T-helper 9 cell (primary cell): ENCODE measurements at places on chromosomes 5 and 9.

DNA sequence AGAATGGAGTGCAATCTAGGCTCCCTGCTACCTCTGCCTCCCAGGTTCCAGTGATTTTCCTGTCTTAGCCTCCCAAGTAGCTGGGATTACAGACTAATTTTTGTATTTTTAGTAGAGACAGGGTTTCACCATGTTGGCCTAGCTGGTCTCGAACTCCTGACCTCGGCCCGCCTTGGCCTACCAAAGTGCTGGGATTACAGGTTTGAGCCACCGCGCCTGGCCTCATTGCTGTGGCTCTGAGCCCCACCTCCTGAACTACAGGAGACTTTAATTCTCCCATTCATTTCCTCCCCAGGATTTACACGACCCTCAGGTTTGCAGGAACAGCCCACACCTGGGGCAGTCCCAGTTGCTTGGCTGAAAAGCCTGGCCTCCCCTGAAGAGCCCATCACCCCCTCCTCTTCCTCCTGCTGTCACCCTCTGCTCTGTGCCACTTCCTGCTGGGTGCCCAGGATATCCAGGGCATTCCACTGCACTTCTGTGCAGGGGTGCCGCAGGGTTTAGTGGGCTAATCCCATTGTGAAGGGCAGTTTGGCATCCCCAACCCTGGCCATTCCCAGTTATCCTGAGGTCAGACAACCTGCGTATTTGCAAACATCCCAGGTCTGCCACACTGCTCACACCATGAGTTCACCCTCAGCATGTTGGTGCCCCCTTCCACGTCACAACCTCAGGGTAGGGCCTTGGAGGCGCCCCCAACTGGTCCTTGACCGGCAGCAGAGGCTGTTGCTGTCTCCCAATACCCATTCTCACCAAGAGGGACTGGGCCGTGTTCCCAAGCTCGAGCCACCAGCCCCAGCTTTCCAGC lies 265.0 kb upstream of the IRX4 start:
- DNase-seq: no peak

- DNase-seq: no peak
These were observed 81.4 kb downstream of the C9orf152 start for GRCh38 chr9:110126499-110126941.

DNA sequence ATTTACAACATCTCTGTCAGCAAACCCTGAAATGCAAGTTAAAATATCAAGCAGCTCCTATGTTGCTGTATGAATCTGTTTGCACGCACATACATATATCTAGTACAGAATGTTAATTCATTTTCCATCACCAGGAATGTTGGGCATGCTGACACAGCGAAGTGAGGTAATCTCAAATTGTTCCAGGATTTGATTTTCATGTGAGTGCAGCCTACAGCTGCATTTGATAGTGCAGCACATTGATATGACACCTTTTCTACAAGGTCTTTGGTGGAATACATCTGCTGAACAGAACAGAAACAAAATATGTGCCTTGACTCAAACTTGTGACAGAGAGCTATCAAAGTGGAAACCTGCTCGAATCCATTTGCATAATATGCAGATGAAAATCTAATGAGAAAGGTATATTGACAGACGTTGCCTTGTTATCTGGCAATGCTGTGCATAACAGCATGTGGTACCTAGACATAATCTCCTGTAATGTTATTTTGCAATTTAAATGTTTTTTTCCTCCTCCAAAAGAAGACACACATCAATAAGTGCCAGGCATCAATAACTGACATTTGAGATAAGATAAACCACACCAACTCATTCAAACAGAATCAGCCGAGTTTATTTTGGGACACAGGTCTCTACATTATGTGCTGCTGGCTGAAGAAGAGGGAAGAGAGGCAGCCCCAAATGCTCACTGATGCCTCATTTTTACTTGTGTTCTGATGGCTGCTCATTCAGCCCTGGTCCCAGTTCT lies 512.2 kb downstream of the ZNF608 start:
- DNase-seq: no peak

- no peak for DNase-seq
These were observed 16.0 kb upstream of the PTPDC1 start for GRCh38 chr9:94068257-94068656.

DNA sequence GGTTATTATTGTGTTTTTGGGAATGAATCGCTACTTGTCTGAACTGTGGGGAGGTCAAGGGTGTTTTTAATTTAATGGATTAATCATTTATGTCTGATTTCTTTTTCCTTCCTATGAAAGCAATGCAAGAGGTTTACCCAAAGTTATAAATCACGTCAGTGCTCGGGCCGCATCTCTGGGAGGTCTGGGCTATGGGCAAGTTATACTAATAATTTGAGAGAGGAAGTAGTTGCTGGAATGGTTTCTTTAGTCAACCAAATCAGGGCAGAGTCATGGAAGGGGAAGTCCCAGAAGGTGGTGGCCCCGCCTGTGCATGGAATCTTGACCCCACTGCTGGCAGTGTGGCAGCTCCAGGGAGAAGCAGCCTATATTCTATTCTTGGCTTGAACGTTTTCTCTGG lies 180.2 kb downstream of the HSPA4 start:
- no peak for DNase-seq

GRCh38 chr5:44821164-44821563 lies 12.4 kb downstream of the MRPS30 start:
- no peak for DNase-seq

DNA sequence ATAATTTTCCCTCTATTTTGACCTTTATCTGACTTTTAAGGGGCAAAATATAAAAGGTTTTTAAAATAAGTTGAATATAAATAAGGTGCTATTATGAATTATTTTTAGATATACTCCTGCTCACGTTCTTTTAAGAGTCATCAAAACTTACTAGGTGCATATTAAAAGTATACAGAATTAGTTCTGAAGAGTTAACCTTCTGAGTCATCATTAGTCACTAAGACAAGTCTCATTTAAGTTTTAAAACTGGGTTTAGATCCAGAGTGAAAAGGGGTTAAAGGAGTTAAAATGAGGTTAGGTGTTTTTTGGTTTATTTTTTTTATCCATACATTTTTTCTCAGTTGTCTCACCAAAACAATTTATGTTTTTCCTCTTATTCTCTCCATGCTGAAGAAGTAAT lies 41.7 kb downstream of the SMIM15 start:
- no peak for DNase-seq

- no peak for DNase-seq
These were observed 166.5 kb upstream of the PHYKPL start for GRCh38 chr5:178398901-178399700.

- DNase-seq: no peak
These were observed 83.3 kb upstream of the COL5A1 start for GRCh38 chr9:134558124-134558905.

DNA sequence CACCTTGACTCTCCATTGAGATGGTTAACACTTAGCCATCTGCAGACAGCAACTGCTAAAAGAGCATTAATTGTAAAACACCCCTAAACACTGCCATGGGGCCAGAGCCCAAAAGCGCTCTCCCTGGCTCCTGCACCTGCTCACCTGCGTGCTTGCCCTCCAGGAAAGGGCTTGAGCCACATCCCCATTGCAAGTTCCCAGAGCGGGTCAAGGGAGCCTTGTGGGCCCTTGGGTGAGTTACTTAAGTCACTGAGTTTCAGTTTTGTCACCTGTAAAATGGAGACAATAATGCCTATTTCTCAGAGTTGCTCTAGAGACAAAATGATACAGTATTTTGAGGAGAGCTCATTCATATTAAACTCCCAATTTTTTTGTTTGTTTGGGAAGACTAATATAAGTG lies 967.8 kb downstream of the PTPRD start:
- no peak for DNase-seq

GRCh38 chr9:92467041-92467440 lies 15.3 kb downstream of the ASPN start:
- no peak for DNase-seq

- no peak for DNase-seq
These were observed 499.3 kb upstream of the ADAMTS16 start for GRCh38 chr5:4640795-4641194.

- DNase-seq: no peak
These were observed 31.1 kb downstream of the MORN5 start for GRCh38 chr9:122190597-122191381.

DNA sequence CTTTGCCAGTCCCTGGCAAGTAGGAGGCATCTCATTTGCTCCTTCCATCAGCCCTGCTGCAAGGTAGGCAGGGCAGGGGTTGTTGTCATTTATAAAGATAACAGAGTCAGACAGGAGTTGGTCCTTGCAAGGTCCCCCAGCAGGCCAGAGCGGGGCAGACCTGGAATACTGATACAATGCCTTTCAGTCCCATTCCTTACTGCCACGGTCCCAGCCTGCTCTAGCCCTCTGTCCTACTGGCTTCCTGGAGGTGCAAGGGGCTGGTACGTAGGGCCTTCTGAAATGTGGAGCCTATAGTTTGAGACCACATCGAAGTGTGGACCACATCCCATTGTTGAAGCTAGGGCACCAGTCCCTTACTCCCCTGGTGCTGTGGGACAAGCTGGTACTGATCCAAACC lies 42.8 kb upstream of the PITX1 start:
- DNase-seq: no peak

DNA sequence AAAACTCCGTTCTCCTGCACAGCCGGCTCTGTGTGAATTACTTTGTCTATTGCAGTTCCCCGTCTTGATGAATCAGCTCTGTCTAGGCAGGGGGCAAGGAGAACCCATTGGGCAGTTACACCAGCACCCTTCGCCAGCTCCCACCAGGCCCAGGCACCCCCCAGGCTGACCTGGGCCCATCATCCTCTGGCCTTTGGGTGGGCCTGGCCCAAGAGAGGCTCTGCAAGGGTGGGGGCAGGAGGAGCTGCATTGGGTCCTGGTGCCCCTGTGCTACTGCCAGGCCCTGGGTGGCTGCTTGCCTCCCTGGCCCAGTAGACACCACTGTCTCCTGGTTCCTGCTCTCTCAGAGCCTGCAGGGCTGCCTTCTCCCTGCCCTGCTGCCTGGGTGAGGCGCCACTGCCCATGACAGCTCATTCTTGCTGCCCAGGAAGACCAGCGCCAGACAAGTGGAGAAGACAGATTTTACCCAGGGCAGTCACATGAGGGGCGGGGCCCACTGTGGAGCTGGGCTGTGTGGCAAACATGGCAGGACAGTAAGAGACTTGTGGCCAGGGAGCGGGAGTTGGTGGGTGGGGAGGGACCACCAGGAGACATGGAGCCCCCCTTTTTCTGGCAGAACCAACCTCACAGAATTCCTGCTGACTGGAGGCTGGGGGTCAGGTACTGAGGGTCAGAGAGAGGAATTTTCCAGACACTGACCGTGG lies 67.2 kb downstream of the MRPL36 start:
- no peak for DNase-seq

DNA sequence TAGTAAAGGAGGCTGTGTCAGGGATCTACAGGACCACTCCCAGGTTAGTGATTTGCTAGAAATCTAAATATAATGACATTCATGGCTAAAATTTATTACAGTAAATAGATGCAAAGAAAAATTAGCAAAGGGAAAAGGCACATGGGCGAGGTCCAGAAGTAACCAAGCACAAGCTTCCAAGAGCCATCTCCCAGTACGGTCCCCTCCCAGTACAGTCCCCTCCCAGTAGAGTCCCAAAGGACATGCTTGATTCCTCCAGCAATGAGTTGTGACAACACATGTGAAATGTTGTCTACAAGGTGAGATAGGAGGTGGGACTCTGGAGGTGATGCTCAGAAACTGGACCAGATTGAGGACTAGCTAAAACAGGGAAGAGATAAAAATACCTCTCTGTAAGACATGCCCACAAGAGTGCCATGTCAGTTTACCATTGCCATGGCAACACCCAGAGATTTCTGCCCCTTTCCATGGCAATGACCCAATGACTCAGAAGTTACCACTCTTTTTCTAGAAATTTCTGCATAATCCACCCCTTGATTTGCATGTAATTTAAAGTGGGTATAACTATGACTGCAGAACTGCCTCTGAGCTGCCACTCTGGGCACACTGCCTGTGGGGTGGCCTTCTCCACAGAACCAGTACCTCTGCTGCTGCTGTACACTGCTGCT lies 27.9 kb upstream of the CEMIP2 start:
- DNase-seq: peak; percentile 4

GRCh38 chr5:110086658-110087388 lies 397.1 kb downstream of the MAN2A1 start:
- no peak for DNase-seq

DNA sequence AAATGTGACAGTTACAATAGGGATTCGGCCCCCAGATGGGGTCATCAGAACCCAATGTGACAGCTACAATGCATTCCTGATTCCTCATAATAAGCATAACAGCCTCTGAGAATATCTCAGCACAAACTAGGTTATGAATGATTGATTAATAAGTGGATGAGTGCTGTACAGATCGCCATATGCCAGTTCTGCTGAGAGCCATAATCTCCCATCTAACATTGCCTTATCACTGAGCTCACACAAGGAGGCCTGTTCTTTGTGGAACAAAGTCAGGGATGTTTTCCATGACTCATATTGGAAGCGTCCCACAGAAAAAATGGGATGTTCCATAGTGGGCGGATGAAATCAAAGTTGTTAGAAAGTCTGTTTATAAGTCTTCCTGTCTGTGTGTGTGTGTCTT lies 89.6 kb downstream of the KIF4B start:
- DNase-seq: no peak

DNA sequence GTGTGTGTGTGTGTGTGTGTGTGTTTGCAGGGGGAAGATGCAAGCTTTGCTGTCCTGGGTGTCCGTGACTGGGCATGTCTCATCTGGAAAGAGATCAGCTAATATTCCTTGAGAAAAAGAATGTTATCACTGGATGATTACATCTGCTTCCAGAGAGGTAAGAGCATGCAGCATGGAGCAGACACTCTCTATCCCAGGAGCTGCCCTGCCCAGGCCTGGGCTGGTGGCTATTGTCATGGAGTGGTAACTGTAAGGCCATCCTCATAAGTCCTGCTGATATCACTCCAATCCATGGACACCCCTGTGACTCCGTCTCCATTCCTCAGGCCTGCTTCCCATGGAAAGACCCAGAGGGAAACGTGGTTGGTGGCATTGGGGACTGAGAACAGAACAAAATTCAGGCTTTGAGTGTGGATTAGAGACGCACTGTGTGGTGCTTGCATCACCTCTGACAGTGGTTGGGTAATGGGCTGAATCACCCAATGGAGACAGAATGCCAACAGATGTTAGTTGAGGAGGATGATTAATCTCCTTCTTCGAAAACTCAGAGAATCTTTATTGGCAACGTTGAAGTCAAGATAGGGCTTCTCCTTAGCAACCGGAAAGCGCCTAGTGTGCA lies 52.0 kb upstream of the KCNIP1 start:
- DNase-seq: no peak

DNA sequence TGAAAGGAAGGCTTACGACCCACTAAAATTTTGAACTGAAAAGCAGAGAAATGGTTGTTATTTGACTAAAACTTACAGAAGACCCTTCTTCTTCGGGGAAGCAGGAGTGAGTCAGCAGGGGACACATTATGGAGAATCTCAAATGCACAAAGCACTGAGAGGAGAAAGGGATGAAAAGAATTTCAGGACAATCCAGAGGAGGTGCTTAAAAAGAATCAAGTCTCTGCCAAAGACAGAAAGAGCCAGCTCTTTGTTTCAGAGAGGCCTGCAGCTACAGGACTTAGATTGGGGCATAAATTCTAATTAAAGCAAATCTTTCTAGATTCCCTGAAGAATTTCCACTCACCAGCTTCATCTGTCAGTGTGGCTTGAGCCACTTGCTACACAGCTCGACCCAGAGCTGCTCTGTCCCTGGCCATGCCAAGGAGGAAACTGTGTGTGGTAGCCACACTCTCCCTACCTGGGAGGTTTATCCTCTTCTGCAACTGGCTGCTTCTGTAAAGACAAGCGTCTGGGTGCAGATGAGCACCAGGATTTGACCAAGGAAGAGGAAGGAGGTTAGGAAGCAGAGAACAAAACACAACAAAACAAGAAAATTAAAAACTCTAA lies 89.9 kb downstream of the SEMA5A start:
- no peak for DNase-seq
